ENCODE measurements at places on chromosomes 3 and 15. TPM values are rescaled to one million over a fixed set of nuclear protein-coding genes. Genes with fewer than 3 reads are reported as not detected.

The GPR27 gene
- under 0.01 TPM for total RNA-seq

The ARRDC4 gene
- total RNA-seq = 7.2 TPM

The DOCK3 gene
- 0.20 TPM for total RNA-seq

The C3orf22 gene
- not detected for total RNA-seq

The ZNF660 gene
- total RNA-seq = 1.8 TPM

Data from subcutaneous preadipocyte (primary cell).